Non-pigmented ciliary epithelial cell (primary cell): ENCODE measurements at places on chromosomes 5 and 9.

GRCh38 chr9:21395778-21396717, 10.8 kb upstream of the IFNA2 start:
- no peak for DNase-seq

DNA sequence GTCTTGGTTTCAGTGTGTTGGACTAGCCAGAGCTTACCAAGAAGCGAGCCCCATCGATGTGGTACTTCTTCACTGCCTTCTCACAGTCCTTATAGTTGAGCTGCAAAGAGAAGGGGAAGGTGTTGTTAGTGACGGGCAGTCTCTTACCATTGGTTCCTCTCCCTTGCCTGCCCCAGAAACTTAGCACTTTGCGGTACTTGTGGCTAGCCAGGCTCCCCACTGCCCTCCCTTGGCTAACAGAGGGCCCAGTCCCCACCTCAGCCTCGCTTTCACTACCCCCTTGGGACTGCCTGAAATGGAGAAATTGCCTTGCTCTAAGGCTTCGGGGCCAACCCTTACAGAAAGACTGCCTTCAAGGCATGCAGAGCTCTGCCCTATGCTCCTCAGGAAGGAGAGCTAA, 4.3 kb downstream of the LCP2 start:
- DNase-seq: no peak

GRCh38 chr9:13707612-13708576, 428.4 kb upstream of the MPDZ start:
- DNase-seq: no peak

DNA sequence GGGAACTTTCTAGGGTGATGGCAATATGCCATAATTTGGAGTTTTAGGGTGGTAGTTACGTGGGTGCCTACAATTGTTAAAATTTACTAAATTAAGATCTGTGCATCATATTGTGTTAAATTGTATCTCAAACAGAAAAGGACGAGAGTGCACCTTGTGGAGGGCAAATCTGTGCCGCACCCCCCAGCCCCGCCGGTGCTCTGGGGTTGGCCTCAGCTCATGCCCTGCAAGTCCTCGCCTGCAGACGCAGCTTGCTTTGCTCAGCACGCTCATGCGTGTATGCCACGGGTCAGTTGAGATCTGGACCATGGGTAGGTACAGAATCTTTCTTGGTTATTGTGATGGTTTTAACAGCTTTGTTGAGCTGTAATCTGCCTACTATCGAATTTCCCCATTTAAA, 33.7 kb upstream of the FCN1 start:
- DNase-seq: no peak

GRCh38 chr9:129777769-129778130, 24.9 kb upstream of the PTGES start:
- DNase-seq: no peak

- no peak for DNase-seq
These were observed 7.5 kb downstream of the NDST1 start for GRCh38 chr5:150515446-150515845.

GRCh38 chr5:78538240-78538850, 110.2 kb downstream of the LHFPL2 start:
- DNase-seq: no peak

GRCh38 chr5:170151097-170151831, 45.6 kb downstream of the FOXI1 start:
- DNase-seq: peak; percentile 55

GRCh38 chr5:144205141-144205551, 34.5 kb downstream of the KCTD16 start:
- DNase-seq: no peak
